Natural killer cell (primary cell): ENCODE measurements at places on chromosomes 16 and 17. TPM values are rescaled to one million over a fixed set of nuclear protein-coding genes. Genes with fewer than 3 reads are reported as not detected.

Gene ORC6
- total RNA-seq, result 2.9 TPM

Gene CCL11
- not detected for total RNA-seq

Gene SBK1
- 59.3 TPM for total RNA-seq

Gene ABCA8
- total RNA-seq, result not detected

Gene MAP2K6
- total RNA-seq, result 11.8 TPM

Gene PTGES3L
- total RNA-seq, result not detected

Gene TMEM235
- total RNA-seq, result not detected

Gene CMTM1
- total RNA-seq, result 4.4 TPM

Gene MT3
- not detected for total RNA-seq

Gene NEUROD2
- total RNA-seq, result not detected

Gene CCL8
- total RNA-seq, result not detected

Gene PMM2
- 33.4 TPM for total RNA-seq

Gene RECQL5
- total RNA-seq, result 33.4 TPM

Gene KRTAP16-1
- 0.23 TPM for total RNA-seq

Gene GLIS2
- 0.35 TPM for total RNA-seq

Gene MT4
- not detected for total RNA-seq

Gene ATP1B2
- 0.19 TPM for total RNA-seq

Gene PER1
- total RNA-seq, result 923 TPM

Gene CCL2
- total RNA-seq, result not detected

Gene ZG16
- total RNA-seq, result not detected

Gene TBC1D3B
- total RNA-seq, result 8.2 TPM

Gene PRSS21
- total RNA-seq, result 0.64 TPM

Gene STH
- total RNA-seq, result not detected

Gene FBXL19
- 12.4 TPM for total RNA-seq

Gene KRTAP1-5
- not detected for total RNA-seq

Gene CDH1
- not detected for total RNA-seq

Gene PYDC1
- not detected for total RNA-seq

Gene RASL10B
- not detected for total RNA-seq

Gene RNF157
- 9.1 TPM for total RNA-seq

Gene C1QL1
- total RNA-seq, result not detected

Gene GSDMA
- 1.1 TPM for total RNA-seq

Gene TSNAXIP1
- total RNA-seq, result 0.15 TPM

Gene ZNF174
- 3.5 TPM for total RNA-seq

Gene COIL
- 20.6 TPM for total RNA-seq

Gene NXPH3
- total RNA-seq, result not detected

Gene CCL22
- total RNA-seq, result not detected

Gene DNAI2
- total RNA-seq, result 1.8 TPM

Gene PKD1
- total RNA-seq, result 99.1 TPM

Gene TLCD3B
- 1.7 TPM for total RNA-seq

Gene ALOX12
- 0.77 TPM for total RNA-seq

Gene PLEKHH3
- 0.14 TPM for total RNA-seq

Gene PDE6G
- total RNA-seq, result 26.6 TPM

Gene SGCA
- total RNA-seq, result not detected

Gene NUDT7
- 1.6 TPM for total RNA-seq

Gene CFAP97D1
- total RNA-seq, result not detected
